Stimulated activated CD8-positive, alpha-beta memory T cell treated with anti-CD3 and anti-CD28 coated beads, Interleukin-12 subunit alpha, Interleukin-12 subunit beta, amount 100 ng/mL, for 4 hours (primary cell): ENCODE measurements at places on chromosomes 7 and 10.

- no peak for DNase-seq
Observed at GRCh38 chr7:18583305-18583704, 87.8 kb downstream of the HDAC9 start.

DNA sequence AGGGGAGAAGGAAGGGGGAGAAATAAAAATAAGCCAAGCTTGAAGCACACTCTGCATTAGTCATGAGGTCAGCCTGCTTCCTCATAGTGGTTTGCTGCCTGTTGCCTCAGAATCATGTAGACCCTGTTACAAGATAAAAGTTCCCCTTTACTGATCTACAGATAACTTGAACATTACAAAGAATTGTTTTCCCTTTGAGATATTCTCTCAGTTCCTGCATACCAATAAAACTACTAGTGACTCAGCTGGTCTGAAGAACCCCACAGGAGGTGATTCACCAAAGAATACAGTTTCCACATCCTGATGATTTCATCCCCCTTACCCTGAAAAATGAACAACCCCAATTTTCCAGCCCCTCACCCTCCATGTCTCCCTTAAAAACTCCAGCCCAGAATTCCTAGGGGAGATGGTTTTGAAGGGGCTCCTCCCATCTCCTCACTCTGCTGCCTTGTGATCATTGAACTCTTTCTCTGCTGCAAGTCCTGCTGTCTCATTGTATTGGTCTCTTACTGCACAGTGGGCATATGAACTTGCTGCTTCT, 31.5 kb upstream of the NRP1 start:
- DNase-seq: no peak

DNA sequence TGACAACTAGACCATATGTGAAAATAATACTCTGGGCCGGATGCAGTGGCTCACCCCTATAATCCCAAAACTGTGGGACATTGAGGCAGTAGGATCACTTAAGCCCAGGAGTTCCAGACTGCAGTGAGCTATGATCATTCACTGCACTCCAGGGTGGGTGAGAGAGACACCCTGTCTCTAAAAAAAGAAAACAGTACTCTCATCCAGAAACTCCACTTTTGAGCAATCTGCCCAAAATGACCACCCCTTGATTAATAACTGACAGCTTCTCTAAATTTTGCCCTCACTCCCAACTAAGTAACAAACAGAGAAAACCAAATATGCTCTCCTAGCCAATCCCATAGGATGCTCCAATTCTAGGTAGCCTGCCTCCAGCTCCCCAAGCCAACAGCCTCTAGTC, 62.5 kb upstream of the AKR1E2 start:
- DNase-seq: no peak

- no peak for DNase-seq
Observed at GRCh38 chr7:98831641-98832221, 38.1 kb downstream of the TMEM130 start.

GRCh38 chr7:57305192-57305748, 144.7 kb upstream of the ZNF716 start:
- DNase-seq: no peak

DNA sequence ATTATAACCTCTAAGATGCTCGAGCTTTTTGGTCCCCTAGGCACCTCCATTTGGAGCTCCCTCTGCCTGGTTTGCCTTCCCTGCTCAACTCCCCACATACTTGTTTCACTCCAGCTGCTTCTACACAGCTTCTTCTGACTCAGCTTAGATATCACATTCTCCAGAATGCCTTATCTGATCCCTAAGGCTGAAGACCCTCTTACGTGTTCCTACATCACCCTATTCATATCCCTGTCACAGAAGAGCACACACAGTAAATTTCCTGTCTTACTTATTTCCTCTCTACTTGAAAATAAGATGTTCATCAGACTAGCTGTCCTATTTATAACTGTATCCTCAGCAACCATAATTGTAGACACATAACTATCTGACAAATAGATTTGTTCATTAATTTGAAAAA, 61.3 kb upstream of the RNF148 start:
- no peak for DNase-seq

DNA sequence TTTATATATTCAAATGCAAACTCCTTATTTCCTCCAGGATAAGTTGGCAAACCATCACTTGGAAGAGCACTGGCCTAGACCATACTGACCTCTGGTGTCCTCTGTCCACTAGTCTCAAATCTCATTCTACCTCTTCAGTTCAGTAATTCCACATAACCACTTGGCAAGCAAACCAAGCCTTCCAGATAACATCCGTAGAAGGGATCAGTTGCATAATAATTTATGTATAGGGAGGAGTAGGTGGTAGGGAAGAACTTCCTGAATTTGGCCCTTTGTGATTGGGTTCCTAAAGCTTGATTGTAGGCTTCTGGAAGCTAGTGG, 55.0 kb downstream of the WAC start:
- DNase-seq: no peak

GRCh38 chr10:84683980-84684740, 355.8 kb downstream of the CCSER2 start:
- DNase-seq: no peak

- DNase-seq: no peak
Observed at GRCh38 chr7:151919595-151919994, 36.7 kb upstream of the GALNTL5 start.

DNA sequence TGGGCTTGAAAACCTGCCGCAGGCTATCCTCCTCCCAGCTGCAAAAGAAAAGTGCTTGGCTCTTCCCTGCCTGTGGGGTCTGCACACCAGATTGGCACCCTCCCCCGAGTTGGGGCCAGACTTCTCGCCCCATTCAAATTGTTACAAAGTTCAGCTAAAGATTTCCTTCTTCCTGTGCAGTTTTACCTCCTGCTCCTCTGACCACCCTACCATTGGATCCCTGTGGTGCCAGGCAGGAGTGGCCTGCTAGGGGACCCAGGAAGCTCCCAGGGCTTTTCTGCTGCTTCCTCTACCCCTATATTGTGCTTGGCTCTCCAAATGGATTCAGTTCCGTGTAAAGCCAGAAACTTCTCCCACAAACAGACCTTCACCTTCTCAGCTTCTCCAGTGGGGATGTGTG, 135.1 kb upstream of the GAD2 start:
- no peak for DNase-seq

GRCh38 chr7:139034336-139034735, 1.5 kb downstream of the ZC3HAV1L start:
- DNase-seq: no peak

DNA sequence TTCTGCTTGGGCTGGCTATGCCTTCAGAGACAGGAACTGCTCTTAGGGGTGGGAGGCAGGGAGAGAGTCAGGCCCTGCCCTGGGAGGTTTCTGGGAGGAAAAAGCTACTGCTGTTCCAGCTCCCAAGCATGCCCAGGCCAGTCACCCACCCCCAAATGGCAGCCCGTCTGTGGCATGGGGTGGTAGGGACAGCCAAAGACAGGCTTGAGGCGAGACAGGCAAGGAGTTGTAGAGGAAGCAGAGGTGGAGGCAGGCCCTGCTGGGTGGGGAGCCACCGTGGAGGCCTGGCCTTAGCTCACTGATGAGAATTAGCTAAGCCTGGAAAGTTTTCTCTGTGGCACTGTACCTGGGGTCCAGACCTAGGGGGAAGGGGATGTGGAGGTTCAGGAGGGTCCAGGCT, 6.6 kb upstream of the SAMD8 start:
- no peak for DNase-seq

GRCh38 chr10:68095153-68095552, 14.1 kb upstream of the MYPN start:
- no peak for DNase-seq

DNA sequence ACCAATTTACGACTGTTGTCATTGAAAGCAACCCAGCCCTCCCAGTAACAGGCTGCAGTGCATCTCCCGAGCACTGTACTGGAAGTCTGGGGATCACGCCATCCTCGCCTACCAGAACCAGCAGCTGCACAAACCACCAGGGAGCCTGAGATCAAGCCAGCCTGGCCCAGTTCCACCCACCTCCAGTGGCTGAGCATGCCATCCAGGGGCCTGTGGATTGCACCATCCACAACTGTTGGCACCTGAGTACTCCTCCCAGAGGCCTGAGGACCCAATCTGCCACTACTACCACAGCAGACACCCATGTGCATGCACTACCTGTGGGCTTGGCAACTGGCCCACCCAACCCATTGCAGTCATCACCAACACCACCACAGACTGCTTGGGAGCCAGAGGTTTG, 44.2 kb downstream of the HERPUD2 start:
- DNase-seq: no peak

- no peak for DNase-seq
Observed at GRCh38 chr10:27356738-27357137, 116.1 kb upstream of the ACBD5 start.

DNA sequence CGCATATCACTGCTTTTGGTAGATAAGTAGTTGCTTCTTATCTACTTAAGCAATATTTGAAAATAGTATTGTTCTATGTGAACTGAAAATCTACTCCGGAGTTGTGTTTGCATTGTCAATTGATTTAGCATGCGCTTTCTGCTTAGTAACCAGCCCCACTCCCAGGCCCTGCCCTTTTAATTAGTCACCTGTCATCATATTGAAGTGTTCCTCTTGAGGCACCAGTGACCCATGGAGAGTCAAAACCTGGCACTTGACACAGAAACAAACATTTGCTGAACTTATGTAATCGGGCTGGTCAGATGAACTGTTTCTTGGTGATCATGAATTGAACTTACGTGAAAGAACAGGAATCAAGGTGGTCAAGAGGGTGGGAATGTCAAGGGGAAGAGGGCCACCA, 27.8 kb upstream of the CDHR3 start:
- no peak for DNase-seq
